ENCODE measurements at places on chromosomes 5 and 9.
A peak's percentile ranks its signal among the peaks of the same experiment; 100 is the strongest.

DNA sequence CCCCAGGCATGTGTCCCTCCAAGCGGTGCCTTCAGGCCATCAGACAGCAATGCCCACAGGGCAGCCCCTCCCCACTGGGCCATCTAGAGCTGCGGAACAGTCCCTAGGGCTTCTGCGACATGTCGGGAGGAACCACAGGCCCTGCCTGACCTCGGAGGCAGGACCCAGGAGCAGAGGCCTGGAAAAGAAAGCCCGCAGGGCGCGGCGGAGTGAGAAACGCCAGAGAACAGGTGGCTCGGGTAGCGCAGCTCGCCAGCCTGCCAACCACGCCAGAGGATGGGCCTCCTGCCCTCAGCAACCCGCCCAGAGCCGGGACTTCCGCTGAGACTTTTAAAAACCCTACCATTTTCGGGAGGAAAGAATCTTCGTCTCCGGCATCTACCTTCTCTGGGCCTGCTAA is 715 bp downstream of the LCN8 start:
- no peak for DNase-seq

DNA sequence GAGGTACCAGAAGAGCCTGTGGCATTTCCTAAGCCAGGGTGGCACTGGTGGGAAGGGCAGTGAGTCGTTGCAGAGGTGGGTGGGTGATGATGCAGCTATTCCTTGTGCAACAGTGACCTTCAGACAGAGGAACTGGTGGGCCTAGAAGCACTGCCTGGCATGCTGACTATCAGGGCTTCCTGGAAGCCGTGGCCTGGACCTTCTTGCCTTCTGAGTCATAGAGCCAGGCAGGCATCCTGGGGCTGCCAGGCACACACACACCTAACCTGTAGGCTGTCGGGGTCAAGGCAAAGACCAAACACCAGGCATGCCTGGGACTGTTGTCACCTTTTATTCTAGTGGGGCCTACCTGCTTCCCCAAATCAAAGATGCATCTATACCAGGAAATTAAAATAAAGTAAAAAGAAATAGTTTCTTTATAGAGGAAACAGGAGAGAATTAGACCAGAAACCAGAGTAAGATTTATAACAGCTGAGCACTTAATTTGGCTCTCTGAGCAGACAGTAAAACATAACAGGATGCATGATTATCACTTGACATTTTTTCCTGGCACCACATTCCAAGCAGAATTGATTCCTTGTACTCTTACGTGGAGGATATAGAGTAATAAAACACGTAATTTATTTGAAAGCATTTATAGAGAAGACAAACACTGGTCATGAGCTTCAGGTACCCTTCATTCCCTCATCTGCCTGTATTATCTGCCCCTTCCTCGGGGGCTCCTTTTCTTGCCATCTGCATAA is 25.1 kb downstream of the NANS start:
- no peak for DNase-seq

- no peak for DNase-seq
Measured at GRCh38 chr5:154782812-154783592, 27.8 kb downstream of the LARP1 start.

GRCh38 chr5:87127956-87128687 is 139.6 kb upstream of the RASA1 start:
- no peak for DNase-seq

DNA sequence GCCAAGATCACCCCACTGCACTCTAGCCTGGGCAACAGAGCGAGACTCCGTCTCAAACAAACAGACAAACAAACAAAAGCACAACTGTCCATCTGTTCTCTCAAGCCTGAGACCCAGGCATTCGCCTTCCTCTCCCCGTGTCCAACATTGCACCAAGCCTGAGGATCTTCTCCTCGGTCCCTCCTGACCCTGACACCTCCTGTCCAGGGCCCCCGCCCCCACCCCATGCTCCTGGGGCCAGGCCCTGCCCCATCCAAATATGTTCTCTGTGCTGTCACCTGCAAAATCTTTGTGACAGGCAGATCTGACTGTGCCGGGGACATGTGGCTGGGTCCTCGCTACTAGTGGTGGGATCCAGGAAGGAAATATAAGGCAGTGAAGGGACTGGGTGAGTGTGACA is 33.4 kb upstream of the UNC5A start:
- DNase-seq: no peak

- DNase-seq: no peak
Measured at GRCh38 chr9:120480707-120481106, 99.3 kb downstream of the CDK5RAP2 start.

GRCh38 chr5:122772446-122772845 is 2.4 kb upstream of the SNX2 start:
- no peak for DNase-seq

- no peak for DNase-seq
Measured at GRCh38 chr5:166595274-166595951, 1696.0 kb upstream of the WWC1 start.

- no peak for DNase-seq
Measured at GRCh38 chr5:138985683-138986082, 110.5 kb upstream of the LRRTM2 start.

DNA sequence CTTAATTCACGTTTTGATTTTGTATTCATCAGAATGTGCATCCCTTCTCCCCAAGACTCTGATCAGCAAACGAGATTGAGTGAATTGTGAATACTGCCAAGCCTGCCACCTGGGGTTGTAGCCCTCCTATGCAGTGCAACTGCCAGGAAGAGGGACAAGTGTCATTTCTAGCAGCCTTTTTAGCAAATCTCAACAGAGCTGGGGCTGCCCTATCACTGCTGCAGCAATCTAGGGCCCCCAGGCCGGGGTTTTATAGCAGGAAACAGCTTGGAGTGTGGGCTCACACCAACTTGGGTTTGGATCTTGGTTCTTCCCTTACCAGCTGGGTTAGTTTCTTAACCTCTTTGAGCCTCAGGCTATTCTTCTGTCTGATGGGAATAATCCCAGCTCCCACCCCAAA is 4.0 kb downstream of the CSF1R start:
- no peak for DNase-seq

- no peak for DNase-seq
Measured at GRCh38 chr5:93340881-93341280, 240.1 kb downstream of the NR2F1-AS1 start.

DNA sequence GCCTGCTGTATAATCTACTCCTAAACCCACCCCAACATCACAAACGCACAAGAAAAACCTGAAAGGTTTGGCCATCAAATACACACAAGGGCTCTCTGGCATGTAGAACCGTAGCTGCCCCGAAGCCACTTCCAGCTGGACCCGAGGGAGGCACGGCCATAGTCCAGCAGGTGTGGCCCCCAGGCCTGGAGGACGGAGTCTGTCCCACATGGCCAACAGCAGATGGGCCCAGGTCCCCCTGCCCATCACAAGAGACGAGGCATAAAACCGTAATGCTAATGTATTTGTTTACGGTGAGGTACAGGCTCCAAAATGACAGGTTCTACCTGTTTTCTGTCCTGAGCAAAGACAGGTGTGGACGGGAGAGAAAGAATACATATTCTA is 234.2 kb downstream of the SYK start:
- no peak for DNase-seq

GRCh38 chr5:91367344-91367743 is 15.8 kb downstream of the ARRDC3 start:
- DNase-seq: no peak

- DNase-seq: no peak
Measured at GRCh38 chr5:15609076-15609725, 109.2 kb downstream of the FBXL7 start.

GRCh38 chr5:151088986-151089385 is 8.2 kb upstream of the TNIP1 start:
- DNase-seq: no peak

GRCh38 chr9:135016037-135016640 is 71.3 kb upstream of the OLFM1 start:
- no peak for DNase-seq

DNA sequence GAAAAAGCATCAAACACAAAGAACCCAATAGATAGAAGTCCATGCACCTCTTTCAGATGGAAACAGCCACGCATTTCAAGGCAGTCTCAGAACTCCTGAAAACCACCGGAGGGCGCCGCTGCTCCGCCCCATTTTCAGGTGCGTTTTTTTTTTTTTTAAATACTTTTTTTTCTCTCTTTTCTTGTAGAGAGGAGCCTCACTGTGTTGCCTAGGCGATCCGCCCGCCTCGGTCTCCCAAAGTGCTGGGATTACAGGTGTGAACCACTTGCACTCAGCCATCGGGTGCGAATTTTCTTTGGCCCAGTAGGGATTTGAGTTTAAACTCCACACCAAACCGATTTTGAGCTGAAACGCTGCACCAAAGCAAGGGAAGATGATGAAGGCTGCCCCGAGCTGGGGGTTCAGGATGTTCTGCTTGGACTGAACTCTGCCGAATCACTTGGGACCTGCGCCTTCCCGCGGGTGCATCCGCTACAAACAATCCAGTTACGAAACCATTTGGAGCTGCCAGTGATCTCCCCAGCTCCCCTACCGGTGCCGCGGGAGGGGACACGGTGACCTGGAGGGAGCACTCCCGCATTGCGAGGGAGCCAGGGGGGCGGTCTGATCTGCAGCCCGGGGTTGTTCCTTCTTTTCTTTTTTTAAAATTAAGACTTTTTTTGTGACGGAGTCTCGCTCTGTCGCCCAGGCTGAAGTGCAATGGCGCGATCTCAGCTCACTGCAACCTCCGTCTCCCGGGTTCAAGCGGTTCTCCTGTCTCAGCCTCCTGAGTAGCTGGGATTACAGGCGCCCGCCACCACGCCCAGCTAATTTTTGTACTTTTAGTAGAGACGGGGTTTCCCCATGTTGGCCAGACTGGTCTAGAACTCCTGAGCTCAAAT is 1.4 kb downstream of the PTGR1 start:
- DNase-seq: peak; percentile 16

DNA sequence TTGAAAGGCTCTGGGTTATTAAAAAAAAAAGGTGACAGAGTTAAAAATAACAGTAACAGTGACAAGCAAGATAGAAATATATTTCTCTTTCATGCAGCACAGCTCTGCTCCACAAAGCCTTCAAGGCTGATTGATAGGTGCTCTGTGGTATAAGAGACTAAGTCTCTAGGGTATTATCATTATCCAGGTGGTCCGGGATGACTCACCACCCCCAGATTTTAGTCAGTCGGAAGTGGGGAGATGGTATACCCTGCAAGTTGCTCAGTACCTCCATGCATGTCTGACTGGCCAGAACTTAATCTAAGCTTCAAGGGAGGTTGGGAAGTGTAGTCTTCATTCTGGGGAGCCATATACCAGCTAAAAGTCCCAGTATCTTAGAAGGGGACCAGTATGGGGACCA is 76.1 kb downstream of the SLC1A3 start:
- DNase-seq: no peak

- DNase-seq: no peak
Measured at GRCh38 chr5:132775476-132775961, 1.5 kb downstream of the SEPTIN8 start.

GRCh38 chr5:103408408-103408807 is 149.8 kb downstream of the MACIR start:
- no peak for DNase-seq

- DNase-seq: no peak
Measured at GRCh38 chr9:21985964-21986667, 8.1 kb downstream of the CDKN2A start.

DNA sequence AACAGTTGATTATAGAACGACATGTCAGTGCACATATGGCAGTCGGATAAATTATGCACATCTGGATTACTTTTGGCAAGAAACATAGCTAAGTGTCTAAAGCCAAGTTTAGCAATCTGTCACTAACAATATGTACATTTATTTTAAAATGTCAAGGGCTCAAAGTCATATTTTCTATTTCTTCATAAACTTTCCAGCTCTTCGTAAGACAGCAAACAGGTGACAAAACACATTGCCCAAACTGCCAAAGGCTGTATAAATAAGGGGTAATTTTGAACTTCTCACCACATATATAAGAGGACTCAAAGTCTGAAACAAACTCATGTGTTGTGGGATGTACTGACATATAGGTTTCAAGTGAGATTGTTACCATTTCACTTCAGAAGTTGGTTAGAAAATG is 237.2 kb downstream of the ARL15 start:
- no peak for DNase-seq

GRCh38 chr9:82021198-82021597 is 32.6 kb downstream of the SPATA31D1 start:
- DNase-seq: no peak

- no peak for DNase-seq
Measured at GRCh38 chr5:181243018-181243563, 615 bp downstream of the RACK1 start.
